CD4-positive, alpha-beta T cell treated with Interleukin-15 for 1 hour (primary cell): ENCODE measurements at places on chromosomes 12 and 14.

- peak; percentile 47 for DNase-seq
Observed at GRCh38 chr14:81209167-81209836, 11.5 kb downstream of the GTF2A1 start.

- DNase-seq, result peak; percentile 75
Observed at GRCh38 chr12:122646517-122647217, 56.5 kb downstream of the HCAR2 start.

DNA sequence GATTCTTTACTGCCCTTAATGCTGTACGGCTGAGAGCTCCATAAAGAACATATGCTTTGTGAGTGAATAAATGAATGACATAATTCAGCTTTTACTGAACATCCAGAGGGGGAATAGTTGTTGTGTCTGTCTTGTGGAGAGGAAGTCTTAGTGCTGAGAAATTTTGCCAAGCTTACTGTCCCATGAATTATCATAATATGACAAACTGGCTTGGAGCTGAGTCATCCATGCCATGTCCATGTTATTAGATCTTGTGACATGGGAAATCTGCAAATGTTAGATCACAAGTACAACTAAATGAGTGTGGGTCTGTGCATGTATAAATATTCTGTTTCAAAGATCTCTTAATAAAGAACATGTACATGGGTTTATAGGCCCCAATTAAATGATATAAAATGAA is 350.4 kb downstream of the BMP4 start:
- DNase-seq, result no peak

GRCh38 chr14:71465316-71465715 is 466.9 kb upstream of the RGS6 start:
- DNase-seq, result no peak

DNA sequence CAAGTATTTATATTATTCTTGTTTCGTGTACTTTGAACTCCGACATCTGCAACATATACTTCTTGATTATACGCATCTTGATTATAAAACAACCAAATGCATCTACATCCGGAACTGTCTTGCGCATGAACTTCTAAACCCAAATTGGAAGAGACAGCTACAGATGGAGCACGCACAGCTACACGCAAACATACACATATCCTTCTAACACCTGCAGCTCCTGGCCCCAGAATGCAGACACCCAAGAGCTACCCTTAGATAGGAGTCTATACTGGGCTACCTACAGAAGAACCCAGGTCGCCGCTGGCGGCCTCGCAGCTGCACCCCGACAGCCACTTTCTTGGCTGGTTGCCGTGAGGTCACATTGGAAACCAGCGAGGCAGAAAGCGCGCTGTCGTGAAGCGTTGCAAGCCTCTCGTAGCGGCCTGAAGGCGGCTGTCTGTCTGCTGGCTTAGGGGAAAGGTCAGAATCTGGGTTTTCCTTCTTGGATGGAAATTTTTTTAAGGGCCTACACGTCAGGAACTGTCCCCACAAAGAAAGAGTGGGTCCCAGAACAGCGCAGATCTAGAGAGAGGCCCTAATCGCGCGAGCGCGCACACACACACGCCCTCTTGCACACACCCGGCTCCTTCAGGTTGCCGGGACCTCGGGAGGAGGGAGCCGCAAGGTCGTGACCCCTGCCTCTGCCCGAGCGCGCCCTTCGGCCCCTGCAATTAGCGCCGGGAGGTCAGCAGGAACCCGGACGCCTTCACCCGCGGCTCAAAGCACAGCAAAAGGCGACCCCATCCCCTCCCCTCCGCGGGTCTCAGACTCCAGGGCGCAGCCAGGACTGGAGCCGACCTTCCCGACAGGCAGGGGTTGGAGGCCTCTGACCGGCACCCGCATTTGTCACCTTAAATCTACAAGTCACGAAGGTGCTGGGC is 17.0 kb downstream of the TBX3 start:
- no peak for DNase-seq

- no peak for DNase-seq
Observed at GRCh38 chr12:119673634-119674033, 5.7 kb downstream of the PRKAB1 start.

- DNase-seq, result no peak
Observed at GRCh38 chr14:89422181-89422951, 5.3 kb upstream of the FOXN3 start.

GRCh38 chr12:131166717-131167116 is 213.0 kb downstream of the ADGRD1 start:
- no peak for DNase-seq

- no peak for DNase-seq
Observed at GRCh38 chr14:55712491-55712890, 132.5 kb downstream of the KTN1 start.

DNA sequence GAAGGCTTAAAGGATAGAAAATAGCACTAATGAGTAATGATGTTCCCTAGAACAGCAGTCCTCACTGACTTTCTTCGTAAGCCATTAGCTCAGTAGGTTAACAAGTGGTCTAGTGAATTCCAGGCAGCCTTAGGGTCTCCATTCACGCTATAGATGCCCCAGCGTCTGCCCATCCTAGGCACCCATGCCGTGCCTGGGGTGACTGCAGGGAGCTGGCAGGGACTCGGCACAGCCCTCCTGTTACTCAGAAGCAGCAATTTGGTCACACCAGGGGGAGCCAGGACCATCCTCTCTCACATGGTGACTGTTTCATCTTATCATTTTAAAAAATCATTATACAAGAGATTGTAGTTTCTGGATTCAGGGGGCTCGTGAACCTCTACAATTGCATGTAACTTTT is 66.0 kb upstream of the TRAF3 start:
- no peak for DNase-seq

GRCh38 chr14:105445901-105446845 is 26.5 kb downstream of the MTA1 start:
- DNase-seq, result no peak

GRCh38 chr12:77469578-77470333 is 360.9 kb upstream of the NAV3 start:
- no peak for DNase-seq

DNA sequence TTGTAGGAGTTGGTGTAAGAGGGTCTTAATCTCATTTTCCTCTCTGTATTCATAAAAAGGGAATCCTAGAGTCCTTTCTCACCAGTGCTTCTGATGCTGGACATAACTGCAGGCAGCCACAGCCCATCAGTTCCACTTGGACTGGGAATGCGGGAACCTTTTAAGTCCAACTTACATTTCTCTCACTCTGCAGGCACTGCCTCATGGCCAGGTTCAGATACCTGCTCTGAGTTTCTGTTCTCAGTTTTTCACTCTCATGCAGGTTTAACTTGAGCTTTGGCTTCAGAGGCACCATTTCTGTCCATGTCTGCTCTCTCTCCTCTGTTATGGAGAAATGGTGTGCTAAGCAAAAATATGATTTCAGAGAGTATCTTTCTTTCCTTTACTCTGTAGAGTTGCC is 4.2 kb downstream of the ACVR1B start:
- DNase-seq, result no peak

DNA sequence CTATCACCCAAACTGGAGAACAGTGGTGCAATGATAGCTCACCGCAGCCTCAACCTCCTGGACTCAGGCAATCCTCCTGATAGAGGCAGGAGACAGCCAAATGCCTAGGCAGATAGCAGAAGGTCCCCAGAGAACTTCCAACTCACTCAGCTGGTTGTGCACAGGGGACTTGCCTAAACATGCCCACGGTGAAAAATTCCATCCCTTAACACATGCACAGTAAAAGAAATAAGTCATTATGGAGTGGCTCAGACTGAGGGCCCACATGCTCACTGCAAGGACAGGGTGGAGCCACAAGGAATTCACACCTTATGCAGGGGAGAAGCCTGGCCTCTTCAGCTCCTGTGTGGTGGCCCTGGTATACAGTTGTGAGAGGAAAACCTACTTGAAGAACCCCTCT is 525.8 kb upstream of the ATP2B1 start:
- DNase-seq, result no peak

DNA sequence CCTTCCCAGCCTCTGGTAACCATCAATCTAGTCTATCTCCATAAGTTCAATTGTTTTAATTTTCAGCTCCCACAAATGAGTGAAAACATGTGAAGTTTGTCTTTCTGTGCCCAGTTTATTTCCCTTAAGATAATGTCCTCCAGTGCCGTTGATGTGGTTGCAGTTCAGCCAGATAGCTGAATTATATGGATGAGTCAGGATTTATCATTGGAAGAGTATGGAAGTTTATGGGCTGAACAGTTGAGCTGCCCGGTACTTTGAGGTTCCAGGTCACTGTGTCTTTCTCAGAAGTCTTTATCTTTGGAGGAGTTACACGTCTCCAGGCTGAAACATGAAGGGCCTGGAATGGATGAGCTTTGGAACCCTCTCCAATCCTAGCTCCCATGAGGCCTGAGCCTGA is 120.1 kb downstream of the ASCL4 start:
- no peak for DNase-seq
